Dermis blood vessel endothelial cell (primary cell): ENCODE measurements at places on chromosomes 13 and 19.

DNA sequence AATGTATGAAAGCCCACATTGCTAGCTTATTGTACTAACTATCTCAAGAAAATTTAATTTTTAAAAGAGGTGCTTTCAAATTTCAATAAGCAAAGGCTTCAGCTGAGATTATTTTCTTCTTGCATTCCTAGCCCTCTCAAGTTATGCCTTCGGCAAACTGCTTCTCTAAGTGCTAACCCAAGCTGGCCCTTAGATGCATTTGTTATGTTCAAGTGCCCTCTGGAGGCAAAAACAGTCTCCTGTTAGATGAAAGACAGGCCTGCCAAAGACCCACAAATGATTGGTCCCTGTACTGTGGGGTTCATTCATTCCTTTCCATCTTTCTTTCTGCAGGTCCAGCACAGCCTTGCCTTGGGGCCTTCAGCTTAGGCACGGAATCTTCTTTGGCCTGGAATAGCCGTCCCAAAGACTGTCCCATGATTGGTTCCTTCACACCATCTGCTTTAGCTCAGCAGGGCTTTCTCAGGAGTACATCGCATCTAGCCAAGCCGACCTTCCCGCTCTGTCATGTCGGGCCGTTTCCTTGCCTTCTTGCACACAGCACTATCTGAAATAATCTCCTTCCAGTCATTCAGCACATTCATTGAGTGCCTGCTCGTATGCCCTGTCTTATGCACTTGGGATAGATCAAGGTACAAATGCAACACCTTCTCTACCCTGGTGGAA is 26.4 kb upstream of the TPTE2 start:
- DNase-seq = peak; percentile 63

DNA sequence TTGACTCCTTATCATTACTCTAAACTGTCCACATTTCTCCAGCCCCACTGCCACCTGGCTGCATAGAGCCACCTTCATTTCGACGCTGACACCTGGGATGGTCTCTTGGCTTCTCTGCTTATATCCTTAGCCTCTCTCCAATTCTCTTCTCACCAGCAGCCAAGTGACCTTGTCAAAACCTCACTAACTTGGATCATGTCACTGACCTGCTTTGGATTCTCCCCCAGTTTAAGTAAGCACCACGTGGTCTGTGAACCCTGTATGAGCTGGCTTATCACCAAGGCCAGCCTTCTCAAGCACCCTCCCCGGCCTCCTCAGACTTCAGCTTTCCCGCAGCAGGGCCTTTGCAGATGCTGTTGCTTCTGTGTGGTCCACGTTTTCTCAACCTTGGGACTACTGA is 12.3 kb upstream of the GGACT start:
- DNase-seq = no peak

DNA sequence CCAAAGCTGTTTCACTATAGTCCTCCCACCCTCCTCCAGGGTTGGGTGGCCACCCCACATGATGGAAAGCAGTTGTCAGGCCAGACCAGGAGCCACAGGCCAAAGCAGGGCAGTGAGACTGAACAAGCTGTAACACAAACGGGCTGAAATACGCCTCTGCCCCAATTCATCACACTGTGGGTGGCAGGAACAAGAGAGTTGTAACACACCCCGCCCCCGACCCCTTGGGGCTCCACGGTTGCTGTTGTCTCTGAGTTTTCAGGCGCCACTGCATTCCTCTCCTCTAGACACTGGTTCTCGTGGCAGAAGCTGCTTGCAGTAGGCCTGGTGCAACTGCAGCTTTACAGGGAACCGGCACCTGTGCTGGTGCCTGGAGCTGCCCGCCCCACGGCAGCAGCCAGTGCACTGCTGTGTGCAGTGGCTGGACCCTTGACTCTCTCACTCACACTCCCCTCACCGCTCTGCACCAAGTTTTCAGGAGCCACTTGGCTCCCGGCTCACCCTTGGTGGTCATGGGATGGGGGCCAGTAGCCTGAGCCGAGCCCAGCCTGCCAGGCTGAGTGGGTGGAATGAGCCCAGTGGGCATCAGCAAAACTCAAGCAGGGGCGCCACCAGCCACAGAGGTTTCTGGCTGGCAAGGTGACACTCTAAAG is 1314.5 kb upstream of the MIR17HG start:
- no peak for DNase-seq

- DNase-seq = no peak
These were observed 22.8 kb upstream of the ANKRD10 start for GRCh38 chr13:110937511-110938285.

- peak; percentile 99 for DNase-seq
These were observed at the start of gene EIF3K for GRCh38 chr19:38618590-38619360. Gene EIF3K, plus strand, starts transcription at chr19:38619188. Its CDS starts 81 bp downstream, at chr19:38619269.

GRCh38 chr13:51632591-51633362 is 48.5 kb downstream of the WDFY2 start:
- no peak for DNase-seq

GRCh38 chr13:71309905-71310304 is 557.1 kb downstream of the DACH1 start:
- no peak for DNase-seq

DNA sequence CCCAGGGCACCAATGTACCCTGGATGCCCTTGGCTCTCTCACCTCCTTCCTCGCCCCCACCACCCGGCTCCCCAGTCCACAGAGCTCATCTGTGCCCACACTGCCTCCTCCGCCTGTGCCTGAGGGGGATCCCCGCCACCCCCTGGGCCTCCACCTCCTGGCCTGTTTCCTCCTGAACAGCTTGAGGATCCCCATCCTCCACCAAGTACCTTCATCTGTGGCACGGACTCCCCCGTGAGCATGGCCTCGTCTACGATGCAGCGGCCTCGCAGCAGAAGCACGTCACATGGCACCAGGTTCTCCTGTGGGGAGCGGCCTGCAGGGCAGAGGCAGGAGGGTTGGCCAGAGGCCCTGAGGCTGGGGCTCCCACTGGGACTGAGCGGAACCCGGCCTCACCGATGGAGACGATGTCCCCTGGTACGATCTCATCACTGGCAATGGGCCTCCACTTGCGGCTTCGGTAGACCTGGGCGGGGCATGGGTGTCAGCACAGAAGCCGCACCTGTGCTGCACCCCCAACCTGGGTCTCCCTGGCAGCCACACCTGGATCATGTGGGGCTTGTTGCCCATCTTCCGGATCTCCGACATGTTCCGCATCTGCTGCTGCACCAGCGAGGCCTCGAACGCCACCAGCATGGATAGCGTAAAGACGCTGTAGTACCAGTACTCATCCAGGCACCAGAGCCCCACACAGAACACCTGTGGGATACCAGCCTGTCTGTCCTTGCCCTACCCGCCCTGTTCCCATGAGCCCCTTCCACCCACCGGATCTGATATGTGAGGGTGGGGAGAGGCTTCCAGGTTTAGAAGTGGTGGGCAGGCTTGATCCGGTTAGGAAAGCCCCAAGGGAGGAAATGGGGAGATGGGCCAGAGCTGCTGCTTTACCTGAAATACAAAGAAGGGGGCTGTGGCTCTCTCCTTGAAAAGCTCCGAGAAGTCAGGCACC is 6.8 kb downstream of the ATP13A1 start:
- no peak for DNase-seq

GRCh38 chr13:114164681-114165429 is 14.2 kb upstream of the CFAP97D2 start:
- DNase-seq = no peak

GRCh38 chr13:111178402-111178801 is 63.3 kb downstream of the ARHGEF7 start:
- DNase-seq = no peak

DNA sequence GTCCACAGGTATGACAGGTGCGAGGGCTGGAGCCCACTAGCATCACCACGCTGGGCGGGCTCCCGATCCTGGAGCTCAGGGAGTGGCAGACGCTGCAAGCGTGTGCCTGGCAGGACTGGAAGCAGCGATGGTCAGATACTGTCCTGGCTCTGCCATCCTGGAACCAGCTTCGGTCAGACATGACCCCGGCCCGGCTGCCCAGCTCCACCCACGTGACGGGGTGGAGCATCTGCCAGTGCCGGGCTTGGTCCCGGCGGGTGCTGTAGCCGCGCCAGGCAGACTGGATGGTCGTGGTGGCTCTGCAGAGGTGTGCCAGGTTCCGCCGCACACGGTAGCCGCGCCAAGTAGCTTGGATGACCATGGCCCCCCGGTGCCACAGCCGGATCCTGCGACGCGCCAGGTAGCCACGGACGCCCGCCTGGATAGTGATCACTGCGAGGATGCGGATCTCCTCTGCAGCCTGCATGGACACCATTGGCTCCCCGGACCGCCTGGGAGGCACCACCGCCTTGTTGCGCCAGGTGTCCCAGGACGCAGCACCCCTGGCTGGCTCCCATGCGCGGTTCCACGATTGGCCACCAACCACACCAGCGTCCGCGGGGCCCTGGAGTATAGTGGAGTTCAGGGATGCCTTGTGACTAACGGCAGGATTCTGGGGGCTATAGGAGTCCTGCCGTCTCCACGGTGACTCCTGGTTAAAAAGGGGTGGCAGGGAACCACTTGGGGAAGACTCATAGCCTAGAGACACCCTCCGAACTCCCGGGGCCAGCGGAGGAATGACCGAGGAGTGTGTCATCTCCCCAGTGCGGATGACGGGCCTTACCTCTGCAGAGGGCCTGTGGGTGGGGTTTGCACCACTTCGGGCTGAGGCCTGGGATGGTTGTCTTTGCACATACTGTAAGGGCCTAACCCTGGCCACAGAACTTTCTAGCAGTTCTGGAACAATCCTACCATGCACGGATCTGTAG is 16.5 kb downstream of the IQCN start:
- DNase-seq = no peak
